CD4-positive, alpha-beta T cell (primary cell): ENCODE measurements at places on chromosomes 5 and 9.
A peak's percentile ranks its signal among the peaks of the same experiment; 100 is the strongest.

GRCh38 chr5:78467752-78468357 is 107.4 kb downstream of the SCAMP1 start:
- peak; percentile 14 for DNase-seq

GRCh38 chr5:148186248-148187003 is 16.4 kb upstream of the SPINK6 start:
- DNase-seq: no peak

DNA sequence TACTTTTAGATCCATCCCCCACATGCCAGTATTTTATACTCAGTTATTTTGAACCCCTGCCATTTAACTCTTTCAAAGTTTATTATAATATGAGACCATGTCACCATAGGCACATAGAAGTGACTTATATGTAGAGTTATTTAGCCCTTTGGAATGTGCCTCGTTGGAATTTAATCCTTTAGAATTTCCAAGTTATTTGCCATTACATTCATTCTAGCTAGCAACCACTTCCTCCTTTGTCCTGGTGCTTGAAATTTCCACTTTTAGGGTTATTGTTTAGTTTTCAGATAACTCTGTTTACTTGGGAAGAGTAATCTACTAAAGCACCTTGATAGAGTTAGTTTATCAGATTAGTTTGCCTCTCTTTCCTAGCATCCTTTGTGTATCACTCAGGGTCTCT is 82.8 kb upstream of the TLE1 start:
- DNase-seq: no peak

DNA sequence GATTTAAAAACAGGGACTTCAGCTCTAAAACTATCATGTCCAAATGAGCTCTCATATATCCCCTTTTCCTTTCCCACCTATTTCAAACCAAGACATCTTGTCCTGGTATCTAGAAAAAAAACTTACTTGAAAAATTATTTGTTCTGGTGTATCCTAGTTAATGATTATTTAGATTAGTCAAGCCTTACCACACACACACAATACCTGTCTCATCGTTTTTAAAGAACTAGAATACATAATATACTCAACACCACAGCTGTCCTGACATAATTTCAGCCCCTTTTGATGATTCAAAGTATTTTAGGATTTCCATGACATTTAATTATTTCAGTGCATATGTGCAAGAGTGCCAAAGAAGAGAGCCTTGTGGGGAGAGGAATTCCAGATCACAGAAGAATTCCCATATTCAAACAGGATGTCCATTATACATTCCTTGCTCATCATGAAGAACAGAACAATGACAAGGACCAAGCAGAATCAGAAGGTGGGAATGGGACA is 233.7 kb downstream of the SMARCA2 start:
- DNase-seq: no peak

- no peak for DNase-seq
Observed at GRCh38 chr5:121366515-121366914, 485.2 kb upstream of the FTMT start.

GRCh38 chr9:90966031-90966290 is 164.3 kb downstream of the SYK start:
- no peak for DNase-seq

- DNase-seq: no peak
Observed at GRCh38 chr5:131218392-131218791, 45.5 kb upstream of the CDC42SE2 start.
